ENCODE measurements at places on chromosomes 2 and 18.
A peak's percentile ranks its signal among the peaks of the same experiment; 100 is the strongest.

DNA sequence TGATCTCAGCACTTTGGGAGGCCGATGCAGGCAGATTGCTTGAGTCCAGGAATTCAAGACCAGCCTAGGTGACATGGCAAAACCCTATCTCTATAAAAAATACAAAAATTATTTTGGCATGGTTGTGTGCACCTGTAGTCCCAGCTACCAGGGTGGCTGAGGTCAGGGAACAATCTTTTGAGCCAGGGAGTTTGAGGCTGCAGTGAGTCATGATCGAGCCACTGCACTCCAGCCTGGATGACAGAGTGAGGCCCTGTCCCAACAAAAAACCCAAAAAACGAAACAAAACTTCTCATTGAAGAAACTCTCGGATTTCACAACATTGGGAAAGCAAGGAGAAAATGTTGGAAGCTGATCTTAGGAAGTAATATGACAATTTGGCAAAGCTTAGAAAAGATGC, 317.3 kb upstream of the MGAT5 start:
- peak; percentile 68 for DNase-seq

GRCh38 chr2:239285932-239286230, 114.9 kb downstream of the HDAC4 start:
- DNase-seq: no peak

- no peak for DNase-seq
Measured at GRCh38 chr2:26581266-26581990, 59.7 kb downstream of the CIB4 start.

DNA sequence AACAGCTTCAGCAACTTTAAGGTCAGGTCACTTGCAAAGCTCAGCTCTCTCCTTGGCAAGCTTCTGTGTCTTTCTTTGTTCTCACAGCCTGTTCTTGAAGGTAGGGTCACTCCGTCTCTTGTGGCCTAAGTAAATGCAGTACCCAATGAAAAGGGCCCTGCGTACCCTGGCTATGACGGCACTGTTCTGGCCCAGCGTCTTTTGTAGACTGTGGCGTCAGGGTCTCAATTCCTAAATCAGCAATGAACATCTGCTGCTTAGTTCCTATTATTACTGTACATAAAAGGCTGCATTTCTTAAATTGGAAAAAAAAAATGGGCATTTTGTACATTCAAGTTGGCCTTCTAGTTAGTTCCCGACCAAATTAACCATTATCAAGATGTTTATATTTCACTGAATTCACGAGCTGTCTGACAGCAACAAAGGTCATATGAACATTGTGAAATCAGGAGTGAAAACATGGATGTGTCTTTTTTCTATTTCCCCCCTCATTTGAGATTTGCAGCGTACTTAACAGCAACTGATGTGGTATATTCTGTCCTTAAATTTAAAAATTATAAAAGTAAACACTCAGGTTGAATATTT, 17.0 kb upstream of the MTCL1 start:
- no peak for DNase-seq

- DNase-seq: peak; percentile 84
Measured at GRCh38 chr2:239828192-239828972, 196.8 kb downstream of the NDUFA10 start.

DNA sequence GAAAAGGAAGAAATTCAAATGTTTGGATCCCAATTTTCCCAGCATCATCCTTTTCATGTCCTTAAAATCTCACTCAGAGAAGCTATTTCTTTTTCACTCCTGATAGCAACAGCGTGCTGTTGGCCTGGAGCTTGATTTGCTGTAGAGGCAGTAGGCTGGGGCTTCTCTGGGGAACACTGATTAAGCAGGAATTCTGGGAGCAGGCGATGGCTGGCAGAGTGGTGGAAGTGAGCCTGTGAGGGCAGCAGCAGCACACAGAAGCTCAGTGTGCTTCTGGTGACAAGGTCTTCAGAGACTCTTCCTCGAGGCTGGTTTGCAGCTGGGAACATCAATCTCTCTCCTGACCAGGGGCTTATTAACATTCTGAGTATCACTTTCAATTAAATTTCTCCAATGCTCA, 284.6 kb downstream of the DPP10 start:
- DNase-seq: no peak

DNA sequence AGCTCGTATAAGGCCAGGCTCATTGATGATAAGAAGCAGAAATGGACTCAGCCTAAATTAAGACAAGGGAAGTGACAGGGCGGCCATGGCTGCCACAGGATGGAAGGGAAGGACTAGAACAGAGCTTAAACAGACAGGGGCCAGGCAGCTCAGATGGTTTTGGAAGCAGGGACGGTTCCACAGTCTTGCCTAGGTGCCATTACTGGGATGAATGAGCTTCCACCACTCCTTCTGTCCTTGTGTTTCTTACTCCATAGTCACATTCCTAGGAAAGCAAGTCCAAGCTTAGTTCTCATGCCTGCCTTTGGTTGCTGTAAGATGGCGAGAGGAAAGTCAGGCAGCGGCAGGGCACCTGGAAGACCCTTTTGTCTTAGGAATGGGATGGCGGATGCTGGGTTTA, 11.9 kb downstream of the GNLY start:
- DNase-seq: no peak

DNA sequence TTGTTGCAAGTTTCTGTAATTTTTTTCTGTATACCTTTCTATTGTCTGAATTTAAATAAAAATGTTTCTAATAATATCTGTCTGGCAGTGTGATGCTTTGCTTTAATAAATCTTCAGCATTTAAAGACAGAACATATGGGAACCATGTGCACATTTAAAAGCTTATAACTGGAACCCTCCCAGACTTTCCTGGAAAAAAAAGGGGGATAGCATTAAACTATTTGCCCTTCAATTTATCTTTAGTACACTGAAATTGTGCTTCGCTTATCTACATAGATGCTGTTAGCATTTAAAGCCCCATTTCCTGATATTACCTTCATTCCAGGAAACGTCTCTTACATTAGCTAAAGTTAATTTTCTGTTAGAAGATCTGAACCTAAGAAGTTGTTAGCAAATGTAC, 64.6 kb downstream of the ZC3H6 start:
- DNase-seq: no peak

DNA sequence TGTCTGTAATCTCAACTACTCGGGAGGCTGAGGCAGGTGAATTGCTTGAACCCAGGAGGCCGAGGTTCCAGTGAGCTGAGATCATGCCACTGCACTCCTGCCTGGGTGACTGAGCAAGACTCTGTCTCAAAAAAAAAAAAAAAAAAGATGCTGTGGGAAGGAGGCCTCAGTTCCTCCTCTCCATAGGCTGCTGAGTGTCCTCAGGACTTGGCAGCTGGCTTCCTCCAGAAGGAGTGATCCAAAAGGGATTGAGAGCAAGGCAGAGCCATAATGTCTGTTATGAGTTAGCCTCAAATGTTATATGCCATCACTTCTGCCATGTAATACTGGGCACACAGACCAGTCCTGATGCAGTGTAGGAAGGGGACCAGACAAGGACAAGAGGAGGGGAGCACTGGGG, 6.6 kb upstream of the NPC1 start:
- no peak for DNase-seq

- no peak for DNase-seq
Measured at GRCh38 chr2:202847693-202848524, 23.7 kb downstream of the ICA1L start.

DNA sequence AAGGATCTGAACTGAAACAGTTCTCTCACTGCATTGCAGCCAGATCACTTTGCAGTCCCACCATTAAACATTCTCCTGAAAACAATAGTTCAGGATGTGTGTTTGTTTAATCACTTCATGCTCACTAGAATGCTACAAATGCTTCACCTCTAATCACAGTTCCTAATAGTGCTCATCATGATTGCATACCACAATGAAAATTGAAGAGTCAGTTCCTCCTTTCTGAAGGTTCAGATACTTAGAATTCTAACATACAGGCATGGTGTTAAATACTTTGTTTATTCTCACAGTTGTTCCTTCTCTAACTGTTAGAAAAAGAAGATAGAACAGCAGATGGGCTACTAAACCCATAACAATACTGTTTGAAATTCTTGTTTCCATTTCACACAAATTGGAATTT, 622.3 kb upstream of the ACVR2A start:
- no peak for DNase-seq

GRCh38 chr2:160613466-160614153, 120.0 kb upstream of the RBMS1 start:
- no peak for DNase-seq

- DNase-seq: no peak
Measured at GRCh38 chr2:33246432-33246831, 230.0 kb upstream of the RASGRP3 start.

GRCh38 chr2:105460048-105460732, 61.3 kb upstream of the FHL2 start:
- no peak for DNase-seq

DNA sequence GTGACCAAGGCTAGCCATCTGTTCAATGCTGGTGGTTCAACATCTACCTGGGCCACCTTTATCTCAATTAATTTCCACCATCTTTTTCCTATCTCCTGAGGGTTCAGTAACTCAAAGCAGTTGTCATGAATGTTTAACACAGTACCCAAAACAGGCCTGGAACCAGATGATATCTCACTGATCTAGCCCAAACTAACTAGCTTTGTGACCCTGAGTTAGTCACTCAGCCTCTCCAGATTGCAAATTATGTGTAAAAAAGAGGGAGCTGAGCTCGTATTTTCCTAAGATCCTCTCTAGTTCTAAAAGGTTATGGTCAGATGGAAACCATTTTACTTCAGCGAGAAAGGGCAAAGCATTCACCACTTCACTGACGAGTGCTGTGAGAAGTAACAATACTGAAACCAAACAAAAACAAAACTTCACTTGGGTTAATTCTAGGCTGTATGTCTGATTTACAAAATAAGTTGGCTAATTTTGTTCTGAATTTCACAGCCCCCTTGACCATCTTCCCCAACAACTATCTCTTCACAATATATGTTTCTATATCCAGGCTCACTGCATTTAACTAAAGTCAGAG, 14.8 kb downstream of the SPRED2 start:
- no peak for DNase-seq

DNA sequence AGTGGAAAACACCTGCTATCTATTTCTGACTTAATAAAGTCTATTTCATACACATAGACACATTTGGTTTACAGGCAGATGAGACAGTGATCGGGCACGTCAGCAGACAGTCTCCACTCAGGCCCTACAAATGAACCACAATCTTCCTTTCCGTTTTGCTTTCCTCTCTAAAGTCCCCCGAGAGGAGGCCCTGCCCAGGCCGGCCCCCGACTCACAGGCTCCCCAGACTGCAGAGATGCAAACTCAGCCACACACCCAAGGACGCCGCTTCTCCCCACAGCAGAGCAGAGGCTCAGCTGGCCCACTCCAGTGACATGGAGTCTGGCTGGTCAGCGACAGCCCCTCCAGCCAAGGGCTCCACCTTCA, 9.3 kb upstream of the MTERF4 start:
- DNase-seq: no peak

GRCh38 chr2:48135797-48136196, 229.5 kb upstream of the FBXO11 start:
- DNase-seq: no peak

DNA sequence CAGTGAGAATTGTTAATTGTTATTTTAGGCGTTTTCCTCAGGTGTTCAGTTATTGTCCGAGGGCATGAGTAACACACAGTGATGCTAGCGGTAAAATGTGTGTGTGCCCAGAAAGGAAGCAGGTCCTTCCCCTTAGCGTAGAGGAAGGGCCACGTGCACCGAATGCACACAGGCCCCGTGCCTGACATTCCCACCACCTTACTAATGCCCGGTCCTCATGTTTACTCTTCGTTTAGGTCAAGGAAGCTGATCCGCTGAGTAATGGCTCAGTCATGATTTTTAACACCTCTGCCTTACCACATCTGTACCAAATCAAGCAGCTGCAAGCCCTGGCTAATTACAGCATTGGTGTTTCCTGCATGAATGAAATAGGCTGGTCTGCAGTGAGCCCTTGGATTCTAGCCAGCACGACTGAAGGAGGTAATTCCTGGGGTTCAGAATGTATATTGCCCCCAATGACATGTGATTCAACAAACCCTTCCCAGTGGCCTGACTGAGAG, 76.7 kb downstream of the MERTK start:
- DNase-seq: no peak

- DNase-seq: no peak
Measured at GRCh38 chr2:172168917-172169346, 66.2 kb upstream of the DLX2 start.

- no peak for DNase-seq
Measured at GRCh38 chr2:22281033-22281432, 1103.9 kb upstream of the KLHL29 start.

GRCh38 chr2:192005211-192005610, 158.3 kb upstream of the CAVIN2 start:
- DNase-seq: no peak

GRCh38 chr18:13382366-13382953, 163.9 kb downstream of the LDLRAD4 start:
- DNase-seq: no peak

DNA sequence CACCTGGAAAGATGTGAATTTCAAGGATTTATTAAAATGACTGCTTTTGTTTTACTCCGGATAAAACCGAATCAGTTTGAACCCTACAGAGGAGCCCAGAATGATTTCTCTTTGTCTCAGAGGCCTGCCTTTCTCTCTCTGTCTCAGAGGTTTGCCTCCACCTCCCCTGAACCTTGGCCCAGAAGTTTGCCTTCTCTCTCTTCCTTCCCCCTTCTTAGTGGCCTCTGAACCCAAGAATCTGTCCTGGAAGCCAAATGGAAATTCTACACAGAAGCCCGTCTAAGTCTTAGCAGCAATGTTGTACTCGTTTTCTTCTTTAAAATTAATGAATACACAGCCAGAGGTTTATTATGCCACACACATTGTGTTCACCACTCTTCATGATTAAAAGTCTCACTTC, 200.7 kb downstream of the SOCS6 start:
- DNase-seq: no peak

- DNase-seq: no peak
Measured at GRCh38 chr2:13682540-13683272, 949.8 kb upstream of the LRATD1 start.

- DNase-seq: no peak
Measured at GRCh38 chr18:54479365-54479764, 111.7 kb upstream of the DYNAP start.

DNA sequence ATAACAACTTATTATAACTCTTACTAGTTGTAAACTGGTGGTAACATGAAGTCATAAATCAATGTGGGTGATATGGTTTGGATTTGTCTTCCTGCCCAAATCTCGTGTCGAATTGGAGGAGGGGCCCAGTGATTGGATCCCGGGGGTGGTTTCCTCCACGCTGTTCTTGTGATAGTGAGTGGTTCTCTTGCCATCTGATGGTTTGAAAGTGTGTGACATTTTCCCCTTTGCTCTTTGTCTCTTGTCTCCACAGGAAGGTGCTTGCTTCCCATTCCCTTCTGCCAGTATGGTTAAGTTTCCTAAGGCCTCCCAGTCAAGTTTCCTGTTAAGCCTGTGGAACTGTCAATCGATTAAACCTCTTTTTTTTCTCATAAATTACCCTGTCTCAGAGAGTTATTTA, 321.6 kb downstream of the DSEL start:
- no peak for DNase-seq

- DNase-seq: peak; percentile 78
Measured at GRCh38 chr2:128450211-128451024, 131.8 kb upstream of the HS6ST1 start.

GRCh38 chr2:88855620-88856408, 164.3 kb downstream of the RPIA start:
- no peak for DNase-seq

- DNase-seq: no peak
Measured at GRCh38 chr2:135337071-135337470, 193.9 kb downstream of the ZRANB3 start.

Data from esophagus muscularis mucosa (tissue), 4 donors.